Activated CD4-positive, alpha-beta T cell treated with anti-CD3 and anti-CD28 coated beads, Interleukin-2, amount 50 U/mL, for 16 hours (primary cell): ENCODE measurements at places on chromosomes 5 and 9.

GRCh38 chr5:76134003-76134402 lies 50.8 kb downstream of the SV2C start:
- DNase-seq, result no peak

- no peak for DNase-seq
Observed at GRCh38 chr5:180684623-180685161, 35.3 kb upstream of the FLT4 start.

DNA sequence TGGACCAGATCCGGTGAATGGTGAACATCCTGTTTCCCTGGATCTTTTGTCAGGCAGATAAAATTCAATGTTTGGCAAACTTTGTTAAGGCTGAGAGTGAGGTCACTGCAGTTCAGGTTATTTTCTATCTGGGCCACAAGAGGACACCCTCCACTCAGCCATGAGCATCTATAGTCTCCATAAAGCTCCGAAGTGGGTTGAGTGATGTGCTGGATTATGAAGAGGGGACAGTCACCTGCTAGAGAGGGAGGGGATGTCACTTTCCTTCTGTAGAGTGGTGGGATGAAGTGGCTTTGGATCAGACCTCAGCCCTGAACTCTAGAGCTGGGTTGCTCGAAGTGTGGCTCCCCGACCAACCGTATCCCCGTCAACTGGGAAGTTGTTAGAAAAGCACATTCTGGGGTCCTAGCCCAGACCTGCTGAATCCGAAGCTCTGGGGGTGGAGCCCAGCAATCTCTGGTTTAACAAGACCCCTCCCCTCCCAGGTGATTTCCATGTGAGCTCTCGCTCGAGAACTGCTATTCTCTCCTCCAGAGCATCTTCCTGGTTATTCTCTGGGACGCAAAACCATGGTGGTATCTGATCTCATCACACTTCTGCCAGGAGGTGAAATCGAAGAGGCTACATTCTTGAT lies 31.8 kb upstream of the FGF1 start:
- DNase-seq, result peak; percentile 51

DNA sequence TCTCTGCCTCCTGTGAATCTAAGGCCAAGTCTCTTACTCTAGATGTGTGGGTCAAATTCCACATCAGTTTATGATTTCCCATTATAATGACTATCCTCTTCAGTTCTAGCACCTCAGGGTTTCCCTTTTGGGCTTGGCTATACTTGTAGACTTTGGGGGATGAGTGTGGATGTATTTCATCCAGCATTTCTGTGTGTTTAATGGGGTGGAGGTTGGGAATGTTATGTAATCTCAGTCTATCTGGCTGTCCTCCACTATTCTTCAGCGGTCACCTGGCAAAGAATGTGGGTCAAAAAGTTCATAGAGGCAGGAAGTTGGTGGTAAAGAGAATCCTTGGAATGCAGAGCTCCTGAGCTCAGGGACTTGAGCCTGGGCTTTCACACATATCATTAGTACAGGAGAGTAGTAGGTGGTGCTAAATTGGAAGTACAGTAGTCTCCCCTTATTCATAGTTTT lies 64.9 kb downstream of the CFAP95 start:
- DNase-seq, result no peak
